ENCODE measurements at places on chromosomes 2 and 18.
A peak's percentile ranks its signal among the peaks of the same experiment; 100 is the strongest.

DNA sequence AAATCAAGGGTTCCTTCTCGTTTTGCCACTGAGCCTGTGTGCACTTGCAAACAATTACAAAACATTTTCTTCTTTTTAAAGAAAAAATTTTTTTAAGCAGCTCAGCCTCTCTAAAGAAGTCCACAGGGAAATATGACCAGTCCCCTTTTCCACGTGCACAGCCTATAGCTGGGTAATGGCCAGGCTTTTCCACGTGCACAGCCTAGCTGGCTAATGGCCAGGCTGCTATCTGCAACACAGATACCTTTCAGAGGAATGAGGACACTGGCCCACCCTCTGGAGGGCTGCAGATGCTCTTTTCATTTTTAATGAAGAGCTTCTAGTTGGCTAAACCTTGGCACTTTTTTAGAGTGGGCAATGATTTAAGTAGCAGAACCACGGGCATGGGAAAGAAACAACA, 46.3 kb downstream of the ASB18 start:
- no peak for DNase-seq

DNA sequence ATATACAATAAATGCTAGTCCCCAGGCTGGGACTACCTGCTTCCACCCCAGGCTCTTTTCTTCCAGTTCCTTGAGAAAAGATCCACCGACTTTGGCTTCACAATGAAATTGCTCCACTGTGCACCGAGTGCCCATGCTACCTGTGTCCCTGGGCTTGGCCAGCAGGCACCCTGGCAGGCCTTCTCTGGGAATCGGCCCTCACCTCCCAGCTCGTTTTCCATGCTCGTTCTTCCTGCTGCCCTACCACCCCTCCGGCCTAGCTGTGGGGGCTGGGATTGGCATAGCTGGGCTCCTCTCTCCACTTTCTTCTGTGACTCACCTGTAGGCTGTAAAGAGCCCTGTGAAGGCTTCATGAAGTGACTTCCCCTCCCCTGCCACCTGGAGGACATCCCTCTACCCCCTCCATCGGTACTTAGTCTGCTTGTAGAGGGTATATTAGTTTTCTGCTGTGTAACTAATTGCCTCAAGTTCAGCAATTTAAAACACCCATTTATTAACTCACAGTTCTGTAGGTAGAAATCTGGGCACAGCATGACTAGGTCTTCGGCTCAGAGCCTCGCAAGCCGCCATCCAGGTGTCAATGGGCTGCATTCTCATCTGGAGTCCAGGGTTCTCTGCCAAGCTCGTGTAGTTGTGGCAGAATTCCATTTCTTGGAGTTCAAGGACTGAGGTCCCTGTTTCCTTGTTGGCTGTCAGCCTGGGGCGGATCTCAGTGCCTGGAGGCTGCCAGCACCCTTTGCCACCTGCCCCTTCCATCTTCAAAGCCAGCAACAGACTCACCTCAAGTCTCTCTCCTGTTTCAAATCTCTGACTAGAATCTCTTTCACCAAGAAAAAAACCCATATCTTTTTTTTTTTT, 57.6 kb downstream of the DPYSL5 start:
- no peak for DNase-seq

DNA sequence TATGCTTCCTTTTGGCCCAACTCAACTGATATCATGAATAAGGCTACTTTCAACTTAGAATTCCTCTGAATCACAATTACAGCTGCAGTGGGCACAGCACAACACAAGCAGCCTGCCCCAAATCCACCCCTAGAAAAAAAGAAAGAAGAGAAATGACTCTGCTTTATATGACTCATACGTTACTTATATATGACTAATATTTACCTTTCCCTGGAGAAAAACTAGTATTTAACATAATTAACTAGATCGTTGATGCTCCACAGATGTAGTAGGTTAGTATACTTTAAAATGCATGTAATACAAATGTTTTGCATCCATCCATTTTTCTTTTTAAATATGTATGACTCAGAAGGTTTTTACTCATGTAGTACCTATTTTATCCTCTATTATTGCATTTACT, 133.3 kb upstream of the UNC80 start:
- DNase-seq, result no peak

- DNase-seq, result no peak
Observed at GRCh38 chr18:22284581-22285360, 115.4 kb downstream of the GATA6 start.

- DNase-seq, result no peak
Observed at GRCh38 chr2:157229572-157229971, 27.9 kb upstream of the GALNT5 start.

- DNase-seq, result no peak
Observed at GRCh38 chr2:208150094-208150493, 4.1 kb upstream of the CRYGB start.

GRCh38 chr2:19685731-19686130, 216.1 kb downstream of the TTC32 start:
- no peak for DNase-seq

- DNase-seq, result no peak
Observed at GRCh38 chr2:27306573-27307286, 1.5 kb downstream of the UCN start.

- peak; percentile 46 for DNase-seq
Observed at GRCh38 chr2:27049422-27050280, 1.8 kb upstream of the AGBL5 start.

- DNase-seq, result no peak
Observed at GRCh38 chr2:13819896-13820295, 812.6 kb upstream of the LRATD1 start.

GRCh38 chr18:40075616-40076015, 1879.4 kb upstream of the PIK3C3 start:
- no peak for DNase-seq

GRCh38 chr2:77191665-77192064, 330.5 kb downstream of the LRRTM4 start:
- DNase-seq, result no peak

GRCh38 chr18:23828426-23828825, 139.2 kb downstream of the LAMA3 start:
- no peak for DNase-seq

GRCh38 chr2:85655961-85656417, 12.0 kb downstream of the SFTPB start:
- DNase-seq, result no peak

- DNase-seq, result no peak
Observed at GRCh38 chr2:228986961-228987360, 284.1 kb downstream of the PID1 start.

DNA sequence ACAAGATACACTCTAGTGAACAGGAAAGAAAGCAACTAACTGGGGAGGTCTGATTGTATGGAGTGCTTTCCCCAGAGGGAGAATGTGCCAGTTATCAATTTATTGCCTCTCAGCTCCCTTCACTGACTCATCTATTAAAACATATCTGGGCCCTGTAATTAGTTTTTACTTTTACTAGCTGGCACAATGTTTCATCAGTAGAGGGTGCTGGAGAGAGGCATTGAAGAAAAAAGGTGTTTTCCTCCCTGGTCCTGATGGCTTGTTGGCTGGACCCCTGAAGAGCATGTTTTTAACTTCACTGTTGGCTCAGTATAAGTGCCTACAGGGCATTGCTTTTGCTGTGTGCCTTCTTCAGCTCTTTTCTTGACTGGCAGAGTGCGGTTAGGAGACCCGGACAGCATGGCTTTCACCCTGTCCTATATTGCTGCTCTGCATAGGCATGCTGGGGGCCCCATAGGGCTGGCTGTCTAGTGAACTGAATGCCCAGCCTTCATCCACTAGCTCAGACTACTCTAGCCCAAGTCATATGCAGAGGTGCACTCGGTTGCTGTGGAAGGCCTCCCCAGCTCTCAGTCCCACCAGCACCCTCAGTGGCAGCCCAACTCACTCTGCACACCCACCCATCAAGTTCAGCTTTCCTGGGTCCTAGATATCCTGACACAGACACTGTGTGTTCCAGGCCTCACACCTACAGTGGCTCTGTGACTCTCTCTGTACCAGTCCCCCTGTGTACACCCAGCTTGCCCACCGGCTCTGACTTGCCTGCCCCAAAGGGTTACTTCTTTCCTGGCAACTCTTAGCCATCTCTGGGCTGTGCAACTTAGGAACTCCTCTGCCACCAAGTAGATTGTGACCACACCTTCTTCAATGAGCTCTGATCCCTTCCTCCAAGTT, 62.3 kb upstream of the ACYP2 start:
- no peak for DNase-seq

DNA sequence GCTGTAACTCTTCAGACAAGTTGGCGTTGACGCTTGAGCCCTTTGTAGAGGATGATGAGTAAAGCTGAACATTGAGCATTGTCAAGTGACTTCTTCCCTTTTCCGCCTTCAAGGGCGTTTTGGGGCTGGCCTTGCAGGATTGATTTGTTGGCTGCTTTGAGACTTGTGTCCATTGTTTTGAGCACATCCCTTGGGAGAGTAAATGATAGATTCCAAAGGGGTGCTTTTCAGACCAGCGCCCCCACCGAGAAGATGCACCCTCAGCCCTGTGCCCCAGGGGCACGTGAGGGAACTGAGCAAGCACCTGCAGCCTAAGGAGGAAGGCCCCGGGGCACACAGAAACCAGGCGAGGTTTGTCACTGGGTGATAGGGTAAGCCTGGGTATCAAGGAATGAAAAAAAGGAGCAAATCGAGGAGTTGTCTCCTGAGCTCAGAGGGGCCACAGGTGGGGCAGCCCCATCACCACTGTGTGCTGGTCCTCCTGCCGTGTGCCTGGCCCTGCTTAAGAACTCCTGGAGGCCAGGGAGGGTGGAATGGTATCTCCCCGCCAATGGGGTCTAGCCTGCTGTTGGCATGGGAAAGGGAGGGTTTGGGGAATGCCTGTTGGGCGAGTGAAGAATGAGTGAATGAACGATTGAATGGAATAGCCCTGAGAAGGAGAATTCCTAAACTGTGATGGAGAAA, 64.0 kb downstream of the RAB31 start:
- no peak for DNase-seq

DNA sequence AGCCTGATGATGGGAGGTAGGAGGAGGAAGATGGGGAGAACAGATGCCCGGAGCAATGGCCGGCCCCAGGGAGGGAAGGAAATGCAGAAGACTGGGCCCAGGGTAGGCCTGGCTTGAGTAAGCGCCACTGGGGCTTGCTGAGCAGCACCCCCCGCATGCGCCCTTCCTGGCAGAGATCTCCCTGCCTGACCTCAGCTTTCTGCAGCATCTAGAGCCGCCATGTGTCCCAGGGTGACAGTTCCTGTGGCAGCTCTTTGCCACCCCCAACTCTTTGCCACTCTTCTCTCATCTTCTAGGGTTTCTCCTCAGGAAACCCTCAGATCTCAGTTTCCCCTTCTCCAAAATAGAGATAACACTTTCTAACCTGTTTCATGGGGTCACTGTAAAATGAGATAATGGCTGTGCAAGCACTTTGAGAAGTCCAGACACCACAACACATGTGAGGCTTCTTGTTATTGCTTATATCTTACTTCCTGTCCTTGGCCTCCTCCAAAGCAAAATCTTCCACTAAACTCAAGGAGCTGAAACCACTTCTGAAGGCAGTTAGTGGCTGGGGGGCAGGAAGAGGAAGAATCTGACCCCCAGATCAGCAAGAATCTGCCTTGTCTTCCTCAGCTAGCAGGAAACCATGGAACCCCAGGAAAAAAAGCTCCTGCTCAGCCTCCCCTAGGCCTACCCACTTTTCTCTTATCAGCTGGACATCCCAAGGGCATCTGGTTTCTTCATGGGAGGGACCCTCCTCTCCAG, 64.9 kb downstream of the EPAS1 start:
- no peak for DNase-seq

DNA sequence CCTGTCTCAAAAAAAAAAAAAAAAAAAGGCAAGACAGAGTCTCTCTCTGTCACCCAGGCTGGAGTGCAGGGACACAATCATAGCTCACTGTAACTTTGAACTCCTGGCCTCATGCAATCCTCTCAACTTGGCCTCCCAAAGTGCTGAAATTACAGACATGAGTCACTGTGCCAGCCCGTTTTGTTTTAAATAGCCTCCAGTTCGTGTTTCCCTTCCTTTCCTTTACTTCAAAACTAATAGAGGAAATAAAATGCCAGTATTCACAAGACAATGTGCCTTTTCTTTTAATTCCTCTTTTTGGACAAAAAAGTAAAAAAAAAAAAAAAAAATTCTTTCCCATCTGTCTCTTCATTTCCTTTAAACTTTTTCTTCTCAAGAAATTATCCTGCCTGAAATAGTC, 54.5 kb upstream of the ACMSD start:
- no peak for DNase-seq

DNA sequence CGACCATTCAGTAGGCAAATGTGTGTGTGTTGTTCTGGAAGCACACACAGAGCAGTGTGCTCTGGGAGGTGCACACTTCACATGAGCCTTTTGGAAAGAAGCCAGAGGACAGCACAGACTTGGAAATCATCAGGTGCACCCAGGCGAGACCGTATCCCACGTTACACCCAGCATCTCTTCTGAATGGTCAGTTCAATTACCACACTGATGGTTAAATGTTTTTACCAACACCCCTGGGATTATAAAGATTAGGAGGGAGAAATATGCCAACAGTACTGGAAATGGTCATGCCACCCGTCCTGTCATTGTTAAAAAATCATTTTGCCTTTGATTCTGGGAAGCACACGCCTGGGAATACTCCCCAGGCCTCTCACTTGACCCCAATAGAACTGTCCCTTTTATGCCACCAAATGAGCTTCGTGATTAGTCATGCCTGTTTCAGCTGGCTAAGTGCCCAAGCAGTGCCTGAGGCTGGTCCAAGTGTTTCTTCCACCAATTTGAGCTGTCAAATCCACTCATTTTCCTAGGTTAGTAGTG, 183.7 kb downstream of the NRP2 start:
- no peak for DNase-seq

- no peak for DNase-seq
Observed at GRCh38 chr2:74815941-74816340, 18.0 kb upstream of the HK2 start.

DNA sequence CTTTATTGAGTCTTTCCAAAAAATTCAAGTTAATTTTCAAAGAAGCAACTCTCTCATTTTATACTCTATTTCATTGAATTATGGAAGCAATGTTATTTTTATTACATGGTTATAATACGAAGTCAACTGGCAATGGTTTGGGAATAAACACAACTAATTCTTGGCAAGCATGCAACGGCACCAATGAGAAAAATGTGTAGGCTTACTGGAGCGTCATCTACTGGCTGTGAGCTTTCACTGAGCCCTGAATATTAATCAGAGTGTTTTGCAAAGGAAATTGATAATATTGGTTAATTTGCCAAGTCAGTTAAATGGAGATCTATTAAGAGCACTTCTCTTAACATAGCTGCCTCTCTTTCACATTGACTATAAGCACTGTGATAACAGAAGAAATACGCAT, 163.9 kb downstream of the IKZF2 start:
- no peak for DNase-seq

DNA sequence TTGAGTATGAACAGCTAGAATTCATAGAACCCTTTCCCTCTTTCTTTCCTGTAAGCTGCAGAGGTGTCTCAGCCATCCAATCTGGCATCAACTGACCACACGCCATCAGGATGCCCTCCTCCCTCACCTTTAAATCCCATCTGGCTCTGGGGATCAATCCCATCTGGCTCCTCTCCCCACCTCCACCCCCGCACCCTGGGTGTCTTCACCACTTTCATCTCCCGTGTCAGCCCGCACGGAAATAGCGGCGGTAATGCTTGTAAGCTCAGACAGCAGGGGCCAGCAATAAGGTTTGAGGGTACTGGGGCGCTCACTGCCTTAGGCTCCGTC, 508 bp upstream of the TUBA4B start:
- no peak for DNase-seq

Measured in hypothalamus (tissue), 51 donors.